Non-pigmented ciliary epithelial cell (primary cell): ENCODE measurements at places on chromosomes 1 and 21.

GRCh38 chr1:39574646-39575045, 1.9 kb downstream of the PABPC4 start:
- DNase-seq = no peak

DNA sequence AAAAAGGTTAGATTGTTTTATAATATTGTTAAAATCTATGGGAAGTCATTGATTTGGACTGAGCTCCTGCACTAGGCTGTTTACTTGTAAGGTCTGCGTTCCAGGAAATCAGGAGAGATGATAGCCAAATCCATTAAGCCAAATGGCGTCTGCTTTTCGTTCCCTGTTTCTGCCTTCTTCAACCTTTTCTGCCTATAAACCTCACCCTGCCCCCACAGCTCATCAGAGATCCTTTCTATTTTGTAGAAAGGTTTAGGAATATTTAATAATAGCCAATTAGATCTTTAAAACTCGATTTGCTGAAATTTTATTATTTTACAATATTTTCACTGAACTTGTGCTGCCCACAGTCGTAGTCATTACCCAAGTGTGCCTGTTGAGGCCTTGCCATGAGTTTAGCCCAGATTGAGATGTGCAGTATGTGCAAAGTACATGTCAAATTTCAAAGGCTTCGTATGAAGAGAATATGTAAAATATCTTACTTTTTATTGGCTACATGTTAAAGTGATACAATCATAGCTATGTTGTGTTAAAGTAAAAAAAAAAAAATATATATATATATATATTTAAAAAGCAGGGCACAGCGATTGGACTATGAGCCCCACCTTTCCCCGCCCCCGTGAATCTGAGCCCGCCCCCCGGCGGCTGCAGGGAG, 444 bp upstream of the IARS2 start:
- DNase-seq = no peak

DNA sequence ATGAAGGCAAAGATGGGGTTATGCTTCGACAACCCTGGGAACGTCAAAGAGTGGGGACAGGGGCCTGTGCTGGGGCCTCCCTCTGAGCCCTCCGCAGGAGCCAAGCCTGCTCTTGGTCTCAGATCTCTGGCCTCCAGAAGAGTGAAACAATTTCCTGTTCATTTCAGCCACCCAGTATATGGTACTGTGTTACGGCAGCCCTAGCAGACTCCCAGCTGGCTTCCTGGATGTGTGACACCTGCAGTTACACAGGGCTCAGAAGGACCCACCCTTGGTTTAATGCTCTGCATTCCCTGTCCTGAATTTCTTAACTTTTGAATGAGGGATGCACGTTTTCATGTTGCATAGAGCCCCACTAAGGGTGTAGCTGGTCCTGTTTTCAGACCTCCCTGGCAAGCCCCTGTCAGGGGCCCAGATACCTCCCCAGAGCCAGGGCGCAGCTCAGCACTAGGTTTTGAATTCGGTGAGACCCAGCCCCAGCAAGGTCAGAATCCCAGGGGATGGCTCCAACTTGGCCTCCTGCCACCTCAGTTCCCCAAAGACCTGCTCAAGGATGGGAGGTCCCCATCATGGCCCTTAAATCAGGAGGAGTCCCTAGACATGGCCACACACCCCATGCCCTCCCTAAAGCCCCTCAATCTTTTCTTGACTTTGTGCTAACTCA, 79.0 kb upstream of the IFFO2 start:
- no peak for DNase-seq

DNA sequence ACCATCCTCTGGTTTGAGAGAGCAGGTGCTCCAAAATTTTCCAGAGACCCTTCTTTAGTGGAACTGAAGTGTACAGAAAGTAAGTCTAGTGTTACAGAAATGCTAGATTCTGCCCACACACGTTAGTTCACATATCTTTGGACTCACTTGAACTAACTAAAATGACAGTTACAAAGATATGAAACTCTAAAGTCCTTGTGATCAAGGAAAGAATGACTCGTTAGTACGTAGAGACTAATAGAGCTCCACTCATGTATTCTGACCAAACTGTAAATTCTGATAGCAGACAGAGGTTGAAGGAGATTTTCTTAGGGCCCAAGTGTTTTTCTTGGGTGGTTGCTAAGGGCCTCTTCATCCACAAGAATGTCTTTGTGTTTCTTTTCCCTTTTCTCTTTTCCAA, 491.5 kb upstream of the B3GALT2 start:
- no peak for DNase-seq

GRCh38 chr1:243842978-243843511, 7.0 kb downstream of the AKT3 start:
- peak; percentile 60 for DNase-seq

DNA sequence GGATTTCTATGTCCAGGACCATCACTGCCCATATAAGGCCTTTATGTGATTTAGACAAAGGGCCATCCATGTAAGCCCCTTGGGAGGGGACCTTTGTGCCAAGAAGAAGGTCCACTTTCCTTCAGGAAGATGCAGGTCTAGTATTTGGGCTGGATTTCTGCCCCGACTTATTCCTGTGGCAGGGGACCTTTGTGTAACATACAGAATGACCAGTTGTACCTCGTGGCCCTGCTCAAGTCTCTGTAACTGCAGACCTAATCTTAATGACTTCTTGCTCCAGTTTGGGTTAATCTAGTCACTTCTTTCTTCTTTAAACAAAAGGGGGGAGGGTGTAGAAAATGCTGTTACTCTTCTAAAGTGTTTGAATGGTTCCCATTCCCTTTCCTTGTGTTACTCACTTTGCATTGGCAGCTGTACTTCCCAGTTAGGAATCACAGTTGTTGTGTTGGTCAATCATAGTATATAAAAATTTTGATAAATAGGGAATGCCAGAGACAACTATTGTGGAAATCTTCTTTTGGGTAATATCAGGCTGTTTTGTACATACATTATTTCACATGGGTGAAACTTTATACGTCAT, 54.2 kb downstream of the MIGA1 start:
- no peak for DNase-seq

GRCh38 chr1:160522622-160523345, at the start of gene SLAMF6:
TSS of gene SLAMF6 (minus strand) at chr1:160523255. CDS start at chr1:160523192, 63 bp downstream.
- DNase-seq = no peak

DNA sequence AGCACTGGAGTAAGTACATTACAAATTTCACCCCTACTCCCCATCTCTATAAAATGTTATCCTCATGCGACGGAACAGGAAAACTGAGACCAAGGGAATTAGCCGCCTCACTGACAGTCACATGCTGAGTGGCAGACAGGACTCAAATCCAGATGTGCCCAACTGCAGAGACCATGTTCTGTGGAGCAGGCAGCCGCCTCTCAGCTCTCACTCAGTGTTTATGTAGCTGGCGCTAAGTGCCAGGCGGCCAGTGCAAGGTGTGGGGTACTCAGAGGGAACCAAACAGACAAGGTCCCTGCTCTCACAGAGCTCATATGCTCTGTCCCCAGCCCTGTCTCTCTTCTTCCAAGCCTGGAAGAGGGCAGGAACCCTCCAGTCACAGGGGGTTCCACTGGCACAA, 5.1 kb downstream of the CAPZB start:
- DNase-seq = no peak
